Nephron progenitor cell (in vitro differentiated cells): ENCODE measurements at places on chromosomes 3 and 15.

- no peak for DNase-seq
Measured at GRCh38 chr3:38168151-38169026, 3.1 kb downstream of the OXSR1 start.

DNA sequence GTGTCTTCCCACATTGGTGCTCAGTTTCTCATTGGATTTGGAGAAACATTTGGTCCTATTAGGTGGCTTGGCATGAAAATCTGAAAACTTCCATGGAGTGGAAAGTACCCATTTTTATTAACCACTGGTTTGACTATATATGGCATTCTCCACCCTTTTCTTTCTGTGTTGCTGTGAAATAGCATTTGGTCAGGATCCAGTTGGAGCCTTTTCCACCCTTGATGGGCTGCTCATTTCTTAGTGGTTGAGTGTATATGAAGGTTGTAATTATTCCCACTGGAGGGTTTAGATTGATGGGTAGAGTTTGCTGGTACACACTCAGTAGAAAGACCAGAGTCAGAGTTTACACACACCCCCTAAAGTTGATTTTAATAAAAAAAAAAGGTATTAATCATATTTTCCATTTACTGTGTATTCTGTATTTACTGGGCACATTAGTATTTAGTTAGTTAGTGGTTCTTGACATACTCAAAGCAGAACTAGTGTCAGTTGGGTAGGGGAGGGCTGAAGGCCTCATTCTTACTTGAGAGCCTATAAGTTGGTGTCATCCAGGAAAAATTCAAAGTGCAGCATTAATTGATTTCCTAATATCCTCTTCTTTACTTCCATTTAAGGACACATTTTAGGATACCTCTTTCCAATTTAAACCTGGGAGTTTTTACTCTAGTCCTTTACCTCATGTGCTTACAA lies 69.5 kb downstream of the FLNB start:
- DNase-seq, result no peak

- no peak for DNase-seq
Measured at GRCh38 chr3:100521439-100521845, 29.0 kb downstream of the TMEM45A start.

- DNase-seq, result no peak
Measured at GRCh38 chr3:160112481-160112880, 112.7 kb upstream of the C3orf80 start.

GRCh38 chr3:65331730-65332129 lies 643.9 kb upstream of the ADAMTS9 start:
- no peak for DNase-seq

GRCh38 chr3:126854666-126855065 lies 128.2 kb upstream of the PLXNA1 start:
- DNase-seq, result no peak

- DNase-seq, result no peak
Measured at GRCh38 chr3:120144267-120144666, 50.0 kb upstream of the GSK3B start.

- no peak for DNase-seq
Measured at GRCh38 chr15:63035253-63035652, 7.3 kb upstream of the TPM1 start.

- no peak for DNase-seq
Measured at GRCh38 chr3:195446359-195446758, 3.5 kb upstream of the ACAP2 start.

GRCh38 chr3:164408326-164408725 lies 670.0 kb downstream of the SI start:
- no peak for DNase-seq

DNA sequence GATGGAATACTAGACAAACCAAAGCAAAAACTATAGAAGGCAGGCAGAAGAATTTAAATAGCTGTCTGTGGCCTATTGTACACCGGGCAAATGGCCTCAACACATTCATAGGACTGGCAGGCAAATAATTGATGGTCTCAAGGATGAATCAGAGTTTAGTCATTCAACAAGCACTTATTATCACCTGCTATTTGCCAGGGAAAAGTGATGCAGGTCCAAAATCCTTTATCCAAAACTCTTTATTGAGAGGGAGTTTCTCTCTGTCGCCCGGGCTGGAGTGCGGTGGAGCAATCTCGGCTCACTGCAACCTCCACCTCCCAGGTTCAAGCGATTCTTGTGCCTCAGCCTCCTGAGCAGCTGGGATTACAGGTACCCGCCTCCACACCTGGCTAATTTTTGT lies 2.3 kb downstream of the EIF2AK4 start:
- DNase-seq, result no peak

- DNase-seq, result no peak
Measured at GRCh38 chr15:67322481-67322880, 67.9 kb downstream of the IQCH start.

- DNase-seq, result peak; percentile 13
Measured at GRCh38 chr3:4271834-4272233, 31.3 kb upstream of the SETMAR start.

DNA sequence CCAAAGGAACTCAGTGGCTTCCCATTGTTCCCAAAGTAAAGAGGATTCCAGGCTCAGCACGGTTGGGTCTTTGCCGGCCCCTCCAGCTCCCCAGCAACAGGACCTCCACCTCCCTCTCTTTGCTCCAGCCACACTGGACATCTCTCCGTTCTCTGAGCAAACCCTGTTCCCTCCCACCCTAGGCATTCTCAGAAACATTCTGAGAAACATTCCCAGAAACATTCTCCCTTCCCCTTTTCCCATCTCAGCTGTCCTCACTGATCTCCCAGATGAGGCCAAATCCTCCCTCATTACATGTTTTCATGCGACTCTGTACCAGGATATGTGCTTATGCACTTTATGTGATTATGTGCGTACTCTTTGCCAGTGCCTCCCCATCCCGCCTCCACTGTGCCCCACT lies 14.1 kb downstream of the CCDC33 start:
- DNase-seq, result no peak

GRCh38 chr3:13513051-13513912 lies 33.2 kb downstream of the HDAC11 start:
- DNase-seq, result no peak

DNA sequence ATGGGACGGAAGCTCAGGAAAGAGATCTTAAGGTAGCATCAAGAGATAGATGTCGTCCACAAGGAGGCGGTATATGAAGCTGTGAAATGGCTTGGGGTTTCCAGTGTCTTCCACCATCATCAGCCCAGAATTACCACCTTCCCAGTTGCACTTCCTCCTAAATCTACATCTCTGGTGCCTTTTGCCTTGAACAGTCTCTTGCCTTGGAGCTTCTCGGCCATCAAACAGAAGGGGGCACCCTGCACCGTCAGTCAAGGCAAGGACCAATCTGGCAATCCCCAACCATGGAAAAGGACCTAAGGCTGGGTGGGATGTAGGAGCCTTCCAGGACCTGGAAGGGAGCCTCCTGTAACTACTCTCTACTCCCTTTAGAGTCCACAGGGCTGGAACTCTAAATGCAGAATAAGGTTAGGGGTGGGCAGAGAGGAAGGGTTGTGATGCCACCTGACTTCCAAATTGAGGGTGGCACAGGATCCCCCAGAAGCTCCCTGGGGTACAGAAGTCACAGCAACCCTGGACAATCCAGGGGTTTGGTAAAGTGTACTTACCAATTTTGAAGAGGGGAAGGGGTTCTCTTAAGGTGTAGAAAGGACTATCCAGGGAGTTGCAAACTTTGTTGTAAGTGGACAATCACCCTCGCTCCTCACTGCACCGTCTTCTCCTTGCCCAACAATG lies 1.0 kb upstream of the RYR3 start:
- peak; percentile 16 for DNase-seq

DNA sequence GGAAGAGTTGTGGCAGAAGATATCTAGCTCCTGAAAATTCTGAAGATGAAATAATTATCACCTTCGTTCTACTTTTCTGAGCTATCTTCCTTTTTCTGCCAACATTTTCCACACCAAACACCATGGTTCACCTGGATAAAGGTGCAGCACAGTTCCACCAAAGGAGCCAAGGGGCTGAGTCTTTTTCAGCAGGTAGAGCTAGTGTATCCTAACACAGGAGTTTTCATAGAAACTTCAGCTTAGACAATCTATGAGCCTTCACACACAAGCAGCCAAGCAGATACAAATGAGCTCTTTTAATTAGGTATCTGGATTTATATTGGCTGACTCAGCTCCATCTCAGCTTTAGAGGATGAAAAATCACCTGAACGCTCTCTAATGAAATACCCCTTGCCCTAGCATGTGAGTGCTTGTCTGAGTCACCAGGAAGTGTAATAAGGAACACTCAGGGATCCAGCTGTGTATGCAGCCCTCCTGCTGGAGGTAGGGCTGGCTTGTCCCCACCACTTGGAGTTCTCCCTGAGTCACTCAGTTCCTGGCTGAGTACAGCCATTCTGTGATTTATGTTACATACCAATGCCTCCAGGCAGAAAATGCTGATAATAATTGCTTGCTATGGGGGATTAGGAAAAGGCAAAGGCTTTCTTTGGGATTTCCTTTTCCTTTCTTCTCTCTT lies 385.7 kb downstream of the LSAMP start:
- no peak for DNase-seq

GRCh38 chr3:177338697-177339219 lies 141.5 kb upstream of the TBL1XR1 start:
- no peak for DNase-seq

DNA sequence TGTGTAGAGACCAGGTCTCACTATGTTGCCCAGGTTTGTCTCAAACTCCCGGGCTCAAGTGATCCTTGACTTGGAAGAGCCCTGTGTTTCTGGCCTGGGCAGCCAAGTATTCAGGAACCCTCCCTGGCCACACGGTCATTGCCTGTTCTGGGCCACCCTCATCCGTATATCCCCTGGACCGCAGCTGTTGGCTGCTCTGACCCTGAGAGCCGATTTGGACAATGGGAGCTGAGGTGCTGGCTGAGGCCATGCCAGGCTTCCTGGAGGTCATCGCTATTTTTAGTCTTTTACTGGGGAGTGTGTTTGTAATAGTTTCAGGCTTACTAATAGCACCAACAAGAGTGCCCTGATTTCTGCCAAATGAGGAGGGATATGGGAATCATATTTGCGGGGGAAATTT lies 60.7 kb downstream of the ADAMTS7 start:
- DNase-seq, result no peak

GRCh38 chr15:57969355-57969754 lies 96.2 kb downstream of the ALDH1A2 start:
- DNase-seq, result no peak

DNA sequence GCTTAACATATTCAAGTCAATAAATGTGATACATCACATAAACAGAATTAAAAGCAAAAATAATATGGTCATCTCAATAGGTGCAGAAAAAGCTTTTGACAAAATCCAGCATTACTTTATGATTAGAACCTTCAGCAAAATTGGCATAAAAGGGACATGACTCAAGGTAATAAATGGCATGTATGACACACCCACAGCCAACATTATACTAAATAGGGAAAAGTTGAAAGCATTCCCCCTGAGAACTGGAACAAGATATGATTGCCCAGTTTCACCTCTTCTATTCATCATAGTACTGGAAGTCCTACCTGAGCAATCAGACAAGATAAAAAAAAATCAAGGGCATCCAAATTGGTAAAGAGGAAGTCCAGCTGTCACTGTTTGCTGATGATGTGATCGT lies 594.7 kb downstream of the DIPK2A start:
- no peak for DNase-seq

DNA sequence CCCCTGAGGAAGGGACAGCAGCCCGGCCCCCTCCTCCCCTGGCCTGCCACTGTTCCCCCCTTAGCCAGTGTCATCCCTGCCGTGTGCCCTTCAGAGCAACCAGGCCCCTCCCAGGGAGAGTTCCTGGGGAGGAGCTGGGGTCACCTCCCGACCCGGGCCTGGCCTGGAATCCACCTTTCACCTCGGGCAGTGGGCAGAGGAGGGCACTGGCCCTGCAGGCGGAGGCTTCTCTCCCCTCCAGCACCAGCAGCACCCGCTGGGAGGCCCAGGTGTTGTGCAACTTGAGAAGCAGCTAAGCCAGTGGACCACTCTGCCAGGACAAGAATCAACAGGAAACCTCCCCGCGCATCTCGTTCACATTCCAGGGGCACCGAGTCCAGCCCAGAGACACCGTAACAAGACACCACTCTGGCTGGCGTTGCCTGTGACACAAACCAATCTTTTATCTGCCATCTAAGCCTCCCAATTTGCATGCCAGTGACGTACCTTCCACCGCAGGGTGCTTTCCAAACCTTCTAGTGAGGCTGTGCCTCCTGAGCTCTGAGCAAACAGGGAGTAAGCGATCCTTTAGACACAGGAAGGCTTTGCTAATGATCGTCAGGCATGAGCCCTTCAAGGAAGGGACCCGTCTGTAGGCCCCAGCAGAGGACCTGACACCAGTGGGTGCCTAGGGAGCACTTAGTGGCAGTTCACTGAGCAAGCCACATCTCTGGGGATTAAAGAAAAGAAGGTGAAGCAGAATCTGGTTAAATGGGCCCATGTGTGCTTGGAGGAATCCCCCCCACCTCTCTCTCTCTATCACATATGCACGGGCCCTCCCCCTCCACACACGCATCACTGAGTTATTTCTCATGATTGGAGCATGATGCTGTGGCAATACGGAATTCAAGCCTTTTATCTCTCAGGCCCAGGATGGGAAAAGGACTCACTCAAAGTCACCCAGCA lies 98.9 kb upstream of the TLE3 start:
- DNase-seq, result peak; percentile 80

GRCh38 chr3:72659188-72659587 lies 189.1 kb downstream of the SHQ1 start:
- no peak for DNase-seq

GRCh38 chr15:31869686-31870307 lies 160.5 kb upstream of the CHRNA7 start:
- DNase-seq, result peak; percentile 54

- DNase-seq, result no peak
Measured at GRCh38 chr3:74539876-74540275, 74.6 kb downstream of the CNTN3 start.

DNA sequence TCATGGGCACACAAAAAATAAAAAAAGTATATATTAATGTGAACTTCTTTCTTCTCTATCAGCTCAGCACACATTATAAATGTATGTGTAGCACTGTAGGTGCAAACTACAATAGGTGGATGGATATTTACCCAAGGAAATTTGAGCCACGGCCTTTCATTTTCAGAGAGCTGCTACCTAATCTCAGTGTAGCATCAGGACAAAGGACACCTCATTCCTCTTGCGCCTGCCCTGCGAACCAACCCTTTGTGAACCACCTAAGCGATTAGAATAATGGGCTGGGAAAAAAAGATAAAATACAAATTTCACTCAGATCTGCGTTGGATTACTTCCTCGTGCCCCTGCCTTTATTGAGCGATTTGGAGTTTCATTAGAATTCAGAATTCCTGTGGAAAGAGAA lies 263.2 kb downstream of the NR2F2 start:
- DNase-seq, result no peak

DNA sequence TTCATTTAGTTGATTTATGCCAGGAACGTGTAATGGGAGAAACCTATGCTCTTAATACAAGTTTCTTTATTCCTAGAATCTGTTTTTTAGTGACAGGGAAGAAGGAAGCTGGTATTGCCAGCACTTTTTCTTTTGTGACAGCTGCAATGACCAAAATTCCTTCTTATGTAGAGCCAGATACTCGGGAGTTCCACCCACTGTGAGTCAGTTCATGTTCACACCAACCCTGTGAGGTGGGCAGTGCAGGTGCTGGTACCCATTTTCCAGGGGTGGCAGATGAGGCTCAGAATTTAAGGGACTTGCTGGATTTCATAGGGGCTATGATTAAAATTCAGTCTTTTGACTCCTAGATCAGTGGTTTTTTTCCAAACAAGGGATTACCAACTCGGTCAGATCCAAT lies 34.7 kb downstream of the OXNAD1 start:
- DNase-seq, result no peak
